ENCODE measurements at places on chromosomes 2 and 18.
A peak's percentile ranks its signal among the peaks of the same experiment; 100 is the strongest.

- no peak for DNase-seq
These were observed at the start of gene MSTN for GRCh38 chr2:190062601-190063000. Gene MSTN (minus strand): TSS chr2:190062729. CDS start chr2:190062596, 133 bp downstream.

DNA sequence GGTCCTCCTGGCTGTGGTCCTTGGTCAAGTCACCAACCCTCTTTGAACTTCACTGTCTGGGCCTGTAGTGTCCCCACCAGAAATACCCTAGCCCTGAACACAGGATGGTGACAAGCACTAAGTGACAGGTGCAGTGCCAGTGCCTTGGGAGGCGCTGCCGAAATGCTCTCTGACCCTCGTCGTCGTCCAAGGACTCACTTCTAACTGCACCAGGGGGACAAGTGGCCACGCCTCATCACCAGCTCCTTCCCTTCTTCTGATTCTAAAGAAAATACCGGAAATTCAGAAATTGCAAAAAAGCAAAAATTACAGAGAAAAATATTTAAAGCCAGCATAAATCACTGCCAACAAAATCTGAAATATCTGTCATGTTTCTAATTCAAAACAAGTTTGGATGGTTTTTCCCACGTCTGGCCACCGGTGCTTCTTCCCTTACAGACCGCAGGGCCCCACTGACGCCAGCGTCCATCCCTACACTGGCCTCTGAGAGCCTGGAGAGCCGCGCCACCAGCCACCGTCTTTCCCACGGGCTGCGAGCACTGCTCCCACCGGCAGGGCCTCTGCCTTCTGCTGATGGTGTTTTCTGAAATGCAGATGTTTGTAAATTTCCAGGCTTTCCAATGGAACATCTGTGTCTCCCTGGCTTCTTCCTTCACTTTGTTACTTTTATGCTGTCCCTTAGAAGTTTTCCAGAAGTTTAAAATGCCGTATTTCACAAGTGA is 37.4 kb upstream of the GPC1 start:
- no peak for DNase-seq

- DNase-seq: no peak
These were observed 91.4 kb downstream of the PPP1R1C start for GRCh38 chr2:182077023-182077422.

GRCh38 chr18:62187543-62188510 is 772 bp downstream of the RELCH start:
- no peak for DNase-seq

DNA sequence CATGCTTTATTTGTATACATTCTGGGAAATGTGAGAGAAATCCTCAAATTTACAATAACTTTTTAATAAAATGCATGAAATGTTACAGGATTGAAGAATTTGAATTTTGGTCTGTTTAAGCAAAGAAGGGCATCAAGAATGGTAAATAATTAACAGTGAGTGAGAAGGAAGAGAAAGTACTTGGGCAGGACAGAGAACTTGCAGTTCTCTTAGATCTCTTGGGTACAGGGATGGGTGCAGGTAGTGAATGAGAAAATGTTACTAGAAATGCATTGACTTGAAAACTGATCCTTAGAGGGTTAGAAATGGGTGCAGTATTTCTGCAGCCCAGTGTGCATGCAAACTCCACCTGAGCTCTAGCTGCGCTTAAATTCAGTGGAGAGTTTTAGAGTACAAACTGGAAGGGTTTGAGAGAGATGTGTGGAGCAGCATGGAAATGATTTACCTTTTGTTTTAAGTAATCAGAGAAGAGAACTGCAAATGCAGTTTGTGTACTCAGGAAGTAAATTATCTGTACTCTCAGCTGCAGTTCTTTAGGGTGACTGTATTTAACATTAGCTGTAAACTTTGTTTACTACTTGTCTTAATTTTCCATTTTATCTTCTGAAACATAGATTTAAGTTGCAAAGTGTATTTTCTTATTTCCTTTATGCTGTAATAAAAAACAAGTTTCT is 51.0 kb upstream of the RAB27B start:
- DNase-seq: no peak

DNA sequence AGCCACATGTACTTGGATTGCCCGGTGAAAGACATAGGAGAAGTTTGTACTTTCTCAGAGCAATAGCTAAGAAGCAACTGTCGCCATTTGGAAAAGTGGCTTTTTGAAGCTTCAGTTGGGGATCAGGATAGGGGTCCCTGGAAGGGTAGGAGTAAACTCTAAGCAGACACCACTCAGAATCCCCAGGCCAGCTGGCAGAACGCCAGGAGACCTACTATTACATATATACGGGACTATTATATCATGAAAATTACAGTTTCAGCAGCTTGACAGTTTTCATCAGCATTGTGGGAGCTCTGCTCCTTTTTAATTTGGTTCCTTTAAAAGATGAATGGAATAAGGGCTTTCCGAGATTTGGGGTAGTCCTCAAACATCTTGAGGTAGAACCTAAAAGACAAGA is 54.9 kb downstream of the SRD5A2 start:
- no peak for DNase-seq

GRCh38 chr2:159217676-159218075 is 68.8 kb downstream of the WDSUB1 start:
- DNase-seq: no peak

DNA sequence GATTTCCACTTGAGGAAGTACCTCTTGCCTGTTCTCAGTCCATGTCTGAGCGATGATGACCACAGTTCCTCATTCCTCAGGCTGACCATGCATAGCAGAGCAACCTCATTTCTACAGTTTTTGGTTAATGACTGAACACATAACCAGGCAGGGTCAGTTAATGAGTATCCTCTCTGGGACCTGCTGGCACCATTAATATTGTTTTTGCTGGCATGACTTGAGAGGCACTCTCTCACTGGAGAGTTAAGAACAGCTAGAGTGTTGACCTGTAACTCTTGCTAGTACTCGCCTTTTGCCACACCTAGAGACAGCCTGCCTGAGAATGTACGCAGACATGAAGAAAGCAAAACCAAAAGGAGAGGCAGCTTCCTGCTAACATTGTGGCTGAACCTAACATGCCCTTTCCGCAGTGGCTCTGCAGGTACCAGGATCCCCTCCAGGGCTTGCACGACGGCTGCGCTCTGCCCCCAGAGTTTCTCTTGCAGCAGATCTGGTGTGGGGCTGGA is 23.9 kb downstream of the PECR start:
- no peak for DNase-seq

DNA sequence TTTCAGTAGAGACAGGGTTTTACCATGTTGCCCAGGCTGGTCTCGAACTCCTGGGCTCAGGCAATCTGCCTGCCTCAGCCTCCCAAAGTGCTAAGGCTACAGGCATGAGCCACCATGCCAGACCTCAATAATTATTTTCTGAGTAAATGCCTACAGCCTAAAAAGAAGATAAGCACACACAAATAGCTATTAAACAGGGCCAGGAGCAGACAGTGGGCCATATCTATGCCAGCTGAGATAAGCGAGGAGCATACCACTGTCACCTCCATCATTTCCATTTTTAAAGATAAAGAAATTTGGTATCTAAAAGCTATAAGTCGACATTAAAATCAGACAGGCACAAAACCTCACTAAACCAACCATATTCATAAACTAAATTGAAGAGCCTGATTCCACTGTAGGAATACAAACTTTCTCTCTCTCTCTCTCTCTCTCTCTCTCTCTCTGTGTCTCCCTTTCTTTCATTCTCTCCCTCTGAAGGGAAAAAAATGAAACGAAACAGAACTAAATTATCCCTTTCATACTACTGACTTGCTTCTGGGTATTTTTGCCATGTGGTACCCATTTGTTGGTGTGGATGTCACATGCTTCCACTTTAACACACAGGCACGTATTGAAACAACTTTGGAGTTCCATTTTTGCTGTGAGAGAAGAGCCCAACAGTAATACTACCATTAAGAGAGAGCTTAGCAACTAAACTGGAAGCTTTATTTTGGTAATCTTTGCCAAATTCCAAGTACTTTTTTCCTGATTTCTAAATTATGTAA is 51.0 kb downstream of the FARSB start:
- DNase-seq: no peak

DNA sequence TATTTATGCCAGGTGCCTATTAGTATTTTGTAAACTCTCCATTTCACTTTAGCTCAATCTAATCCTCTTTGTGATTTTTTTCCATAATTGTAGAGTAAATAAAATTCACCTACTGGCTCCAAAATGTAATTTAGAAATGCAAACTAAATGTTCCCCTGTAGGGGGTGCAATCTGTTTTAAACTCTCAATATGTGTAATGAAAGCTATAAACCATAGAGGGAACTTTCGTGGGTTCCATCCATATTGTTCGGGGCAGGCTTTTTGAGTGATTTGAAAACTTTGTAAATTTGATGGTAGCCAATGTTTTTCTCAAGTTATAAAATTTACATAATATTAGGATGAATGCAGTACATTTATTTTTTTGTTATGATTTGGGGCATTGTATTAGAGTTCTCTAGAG is 49.4 kb downstream of the TSPYL6 start:
- peak; percentile 26 for DNase-seq

Data from fibroblast of the conjunctiva (primary cell).